Activated CD8-positive, alpha-beta memory T cell treated with anti-CD3 and anti-CD28 coated beads for 4 hours (primary cell): ENCODE measurements at places on chromosomes 3 and 15.

GRCh38 chr15:81309647-81310450, 14.1 kb downstream of the STARD5 start:
- no peak for DNase-seq

DNA sequence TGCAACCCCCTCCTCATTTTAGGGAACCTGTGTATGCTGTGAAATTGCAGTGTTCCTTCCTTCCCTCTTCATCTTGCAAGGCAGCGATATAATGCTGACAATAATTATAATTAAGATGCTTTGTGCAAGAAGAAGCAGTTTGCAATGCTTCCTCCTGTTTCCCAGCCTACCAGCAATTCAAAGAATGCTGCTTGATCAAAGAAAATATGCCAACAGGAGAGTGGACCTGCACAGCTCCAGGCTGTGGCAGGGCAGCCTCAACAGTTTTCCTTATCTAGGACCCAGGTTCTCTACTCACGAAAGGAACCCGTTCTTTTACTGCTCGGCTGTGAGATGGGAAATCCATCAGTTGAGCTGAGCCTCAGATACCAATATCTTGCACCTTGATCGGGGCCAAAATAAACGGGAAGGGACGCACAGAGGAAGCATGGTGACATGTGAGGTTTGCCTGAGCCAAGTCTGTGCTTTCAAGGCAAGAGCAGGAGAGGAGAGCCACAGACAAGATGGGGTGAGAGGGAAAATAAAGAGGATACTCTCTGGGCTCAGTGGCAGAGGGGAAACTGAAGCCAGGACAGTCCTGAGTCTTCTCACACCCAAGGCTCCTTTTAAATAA, 22.6 kb upstream of the LRTM1 start:
- no peak for DNase-seq

DNA sequence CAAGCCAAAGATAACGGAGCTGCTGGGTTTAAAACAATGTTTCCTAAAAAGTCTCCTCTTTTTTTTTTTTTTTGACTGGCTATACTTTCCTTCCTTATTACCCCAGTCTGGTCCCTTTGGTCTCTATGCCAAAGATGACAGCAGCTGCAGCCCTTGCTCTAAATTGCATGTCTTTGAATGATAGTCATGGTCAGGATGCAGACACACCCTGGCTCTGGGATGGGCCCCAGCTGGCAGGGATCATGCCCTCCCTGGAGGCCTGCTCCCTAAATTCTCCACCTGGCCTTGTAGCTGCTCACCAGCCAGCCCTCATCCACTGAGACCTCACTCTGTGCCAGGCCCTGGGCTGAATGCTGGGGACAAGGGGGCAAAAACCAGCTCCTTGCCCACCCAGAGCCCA, 95.8 kb downstream of the MESD start:
- DNase-seq: no peak

DNA sequence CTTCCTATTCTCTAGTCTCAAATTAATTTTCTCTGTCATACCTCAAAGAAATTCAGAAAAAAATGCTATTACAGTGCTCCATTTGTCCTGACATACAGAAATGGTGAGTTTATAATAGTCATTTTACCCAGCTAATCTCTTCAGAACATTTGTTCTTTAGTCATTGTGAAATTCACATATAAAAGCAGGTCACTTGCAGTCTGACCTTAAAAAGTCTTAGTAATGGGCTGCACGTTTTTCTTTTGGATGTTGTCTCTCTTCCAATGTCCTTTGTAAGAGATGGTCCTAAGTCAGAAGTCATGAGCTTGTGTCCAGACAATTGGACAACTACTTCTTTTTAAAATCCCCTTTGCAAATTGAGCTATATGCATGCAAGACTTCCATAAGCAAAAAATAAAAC, 17.0 kb upstream of the IL1RAP start:
- no peak for DNase-seq

DNA sequence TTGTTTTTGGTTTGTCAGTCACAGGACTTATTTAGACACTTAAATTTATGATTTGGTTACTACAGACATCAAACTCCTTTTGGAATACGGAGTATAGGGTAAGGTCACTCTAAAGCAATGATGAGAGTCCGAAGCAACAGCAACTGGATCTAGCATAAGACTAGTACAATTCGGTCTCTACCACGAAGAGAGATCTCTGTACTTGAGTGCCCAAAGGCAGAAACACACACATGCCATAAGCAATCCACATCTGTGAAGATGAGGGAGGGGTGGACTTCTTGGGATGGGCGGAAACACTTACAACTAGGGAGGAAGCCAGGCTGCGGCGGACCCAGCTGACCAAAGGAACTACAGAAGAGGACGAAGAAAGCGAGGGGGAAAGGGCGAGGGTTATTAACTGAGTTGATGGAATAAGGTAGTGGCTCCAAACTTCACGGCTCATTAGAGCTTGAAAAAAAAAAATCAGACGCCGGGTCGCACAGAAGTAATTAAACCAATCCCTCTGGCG, 595 bp downstream of the DPH6 start:
- no peak for DNase-seq

GRCh38 chr3:142626971-142627370, 30.8 kb downstream of the PLS1 start:
- no peak for DNase-seq

GRCh38 chr3:103195216-103195615, 760.4 kb downstream of the ZPLD1 start:
- no peak for DNase-seq

- no peak for DNase-seq
These were observed 30.2 kb downstream of the KCNAB1 start for GRCh38 chr3:156150434-156151066.

- no peak for DNase-seq
These were observed 37.9 kb downstream of the CMTM8 start for GRCh38 chr3:32276279-32276841.
